Aorta (tissue), 5 donors: ENCODE measurements at places on chromosomes 4 and X. TPM values are rescaled to one million over a fixed set of nuclear protein-coding genes. Genes with fewer than 3 reads are reported as not detected.

RAB41 gene
- not detected for total RNA-seq

DNA sequence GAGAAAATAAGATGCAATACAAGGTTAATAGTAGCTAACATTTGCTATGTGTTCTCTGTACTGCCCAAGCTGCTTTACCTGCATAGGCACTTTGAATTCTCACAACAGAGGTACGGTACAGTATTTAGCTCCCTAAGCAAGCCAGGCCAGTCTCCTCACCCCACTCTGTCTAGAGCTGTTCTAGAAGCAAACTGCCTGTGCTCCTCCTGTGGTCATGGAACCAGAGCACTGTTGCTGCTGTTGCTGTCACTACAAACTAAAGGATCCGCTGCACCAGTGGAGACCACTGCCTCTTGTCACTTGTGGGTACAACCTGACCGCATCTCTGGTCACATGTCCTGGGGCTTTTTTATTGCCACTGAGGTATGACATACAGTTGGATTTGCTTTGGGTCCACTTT, 19.6 kb downstream of the ZNF330 start:
- no peak for DNase-seq

FAM114A1 gene
- total RNA-seq = 123 TPM

DNA sequence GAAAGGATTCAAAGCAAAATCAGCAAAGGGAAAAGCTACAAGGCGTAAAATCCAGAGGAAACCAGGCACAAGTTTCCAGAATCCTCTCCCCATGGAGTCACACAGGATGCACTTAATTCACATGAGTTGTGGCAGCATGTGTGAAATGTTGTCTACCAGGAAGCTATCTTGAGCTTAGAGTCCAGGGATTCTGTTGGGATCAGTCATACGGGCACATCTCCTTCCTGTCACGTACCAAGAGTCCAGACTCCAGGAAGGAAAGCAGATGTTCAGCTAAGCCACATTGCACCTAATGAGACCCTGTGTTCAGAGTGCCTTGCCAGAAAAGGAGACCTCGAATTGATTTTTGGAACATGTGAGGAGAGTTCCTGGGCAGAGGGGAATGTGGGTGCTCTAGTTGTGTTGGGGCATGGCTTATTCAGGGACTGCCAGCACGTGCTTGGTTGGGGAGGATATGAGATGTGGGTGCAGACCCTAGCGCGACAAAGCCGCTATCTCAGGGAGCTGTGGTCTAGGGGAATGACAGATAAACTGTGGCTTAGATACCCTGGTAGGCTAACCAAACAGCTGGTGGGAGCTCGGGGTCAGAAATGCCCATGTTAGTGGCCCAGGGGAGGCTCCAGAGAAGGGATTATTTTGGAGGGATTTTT, 70.0 kb downstream of the EVC start:
- no peak for DNase-seq

TRIML2 gene
- not detected for total RNA-seq
